ENCODE measurements at places on chromosomes 7 and 10.
A peak's percentile ranks its signal among the peaks of the same experiment; 100 is the strongest.

DNA sequence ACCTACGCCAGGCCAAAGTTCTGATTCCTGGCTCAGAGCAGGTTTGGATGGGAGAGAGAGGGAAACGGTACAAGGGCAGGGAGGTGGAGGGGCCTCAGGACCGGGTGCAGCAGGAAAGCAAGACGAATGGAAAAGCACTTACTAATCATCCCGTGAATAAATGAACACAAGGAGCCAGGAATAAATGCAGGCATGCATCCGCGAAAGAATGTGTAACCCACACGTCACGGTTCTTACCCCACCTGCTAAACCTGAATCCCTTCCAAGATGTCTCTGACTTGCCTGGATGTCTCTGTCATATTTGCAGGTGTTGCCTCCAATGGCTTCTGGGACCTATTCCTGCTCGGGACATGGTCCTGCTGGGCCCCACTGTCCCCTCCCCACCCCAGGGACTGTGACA lies 335.2 kb upstream of the RNF32 start:
- no peak for DNase-seq

DNA sequence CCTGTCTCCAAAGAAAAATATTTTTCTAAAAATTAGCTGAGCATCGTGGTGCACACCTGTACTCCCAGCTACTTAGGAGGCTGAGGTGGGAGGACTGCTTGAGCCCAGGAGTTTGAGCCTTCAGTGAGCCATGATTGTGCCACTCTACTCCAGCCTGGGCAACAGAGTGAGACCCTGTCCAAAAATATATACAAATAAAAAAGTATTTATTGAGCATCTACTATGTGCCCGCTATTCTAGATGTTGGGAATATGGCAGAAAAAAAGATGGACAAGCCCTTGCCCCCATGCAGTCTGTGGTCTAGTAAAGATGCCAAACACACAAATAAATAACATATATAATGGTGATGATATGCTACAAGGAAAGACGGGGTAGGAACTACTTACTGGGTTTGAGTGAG lies 4.3 kb upstream of the STX1A start:
- no peak for DNase-seq

GRCh38 chr7:953547-954327 lies 743 bp downstream of the ADAP1 start:
- no peak for DNase-seq

DNA sequence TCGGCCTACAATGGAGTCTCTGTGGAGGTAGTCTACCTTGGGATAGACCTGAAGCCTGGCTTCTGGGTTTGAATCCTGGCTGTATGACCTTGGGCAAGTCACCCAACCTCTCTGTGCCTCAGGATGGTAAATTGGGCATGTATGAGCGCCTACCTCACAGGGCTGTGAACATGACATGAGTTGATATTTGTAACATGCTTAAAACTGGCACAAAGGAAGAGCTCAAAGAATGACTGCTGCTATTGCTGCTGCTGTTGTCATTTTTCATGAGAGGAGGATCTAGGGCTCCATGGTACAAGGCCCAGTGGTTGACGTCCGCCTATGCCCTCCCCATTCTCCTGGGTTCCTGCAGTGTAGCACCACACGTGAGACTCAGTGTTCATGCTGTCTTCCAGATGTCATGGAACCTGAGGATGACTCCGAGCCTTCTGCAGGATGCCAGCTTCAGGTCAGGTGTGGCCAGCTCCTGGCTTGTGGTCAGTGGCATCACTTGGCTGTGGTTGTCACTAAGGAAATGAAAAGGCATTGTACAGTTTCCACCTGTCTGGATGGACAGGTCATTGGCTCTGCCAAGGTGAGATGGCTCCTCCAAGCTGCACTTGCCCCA lies 95.0 kb downstream of the WDFY4 start:
- no peak for DNase-seq

GRCh38 chr10:32386623-32387260 lies 39.8 kb upstream of the EPC1 start:
- peak; percentile 36 for DNase-seq

- DNase-seq, result no peak
Observed at GRCh38 chr7:132142006-132142405, 434.3 kb downstream of the PLXNA4 start.

GRCh38 chr10:16968416-16969041 lies 151.3 kb upstream of the RSU1 start:
- DNase-seq, result no peak

DNA sequence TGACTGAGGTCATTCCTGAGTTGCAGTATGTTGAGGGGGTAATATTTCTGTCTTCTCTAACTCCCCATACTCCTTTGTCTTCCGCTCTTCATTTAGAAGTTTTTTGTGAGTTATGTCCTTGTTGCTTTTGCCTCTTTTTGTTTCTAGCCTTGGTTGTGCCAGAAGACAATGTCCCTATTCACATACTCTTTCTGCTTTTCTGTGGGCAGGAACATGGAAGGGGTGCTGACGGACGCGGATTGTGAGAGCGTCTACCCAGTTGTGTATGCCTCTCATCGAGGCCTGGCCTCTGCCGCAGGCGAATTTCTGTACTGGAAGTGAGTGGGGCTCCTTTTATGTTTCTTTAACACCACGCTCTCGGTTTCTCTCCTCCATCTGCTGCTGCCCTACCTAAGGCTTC lies 20.5 kb downstream of the STAG3 start:
- no peak for DNase-seq

DNA sequence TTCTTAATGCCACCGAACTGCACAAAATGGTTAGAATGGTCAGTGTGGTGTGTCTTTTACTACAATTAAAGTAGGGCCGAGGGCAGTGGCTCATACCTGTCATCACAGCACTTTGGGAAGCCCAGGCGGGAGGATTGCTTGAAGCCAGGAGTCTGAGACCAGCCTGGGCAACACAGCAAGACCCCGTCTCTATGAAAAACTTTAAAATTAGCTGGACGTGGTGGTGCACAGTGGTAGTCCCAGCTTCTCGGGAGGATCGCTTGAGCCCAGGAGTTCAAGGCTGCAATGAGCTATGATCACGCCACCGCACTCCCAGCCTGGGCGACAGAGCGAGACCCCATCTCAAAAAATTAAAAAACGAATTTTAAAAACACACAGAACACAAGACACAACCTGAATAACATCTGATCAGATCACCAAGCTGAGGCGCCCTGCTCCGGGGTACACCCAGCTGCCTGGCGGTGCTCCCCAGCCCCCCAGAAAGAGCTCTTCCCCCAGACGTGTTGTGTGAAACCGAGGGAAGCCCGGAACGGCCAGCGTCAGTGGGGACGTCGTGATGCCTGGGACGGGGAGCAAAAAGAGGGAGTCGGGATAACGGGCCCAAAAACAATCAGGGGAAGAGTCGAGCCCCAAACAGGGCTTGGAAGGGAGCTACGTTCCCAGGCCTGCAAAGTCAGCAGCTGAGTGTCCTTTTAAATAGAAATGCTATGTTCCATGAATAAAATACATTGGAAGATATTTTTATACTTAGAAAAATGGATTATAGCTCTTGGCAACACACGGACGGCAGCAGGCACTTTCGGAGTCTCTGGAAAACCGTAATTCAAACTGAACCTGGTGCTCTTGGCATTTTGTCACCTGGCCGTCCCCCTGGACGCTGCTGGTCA lies 80.7 kb upstream of the PDGFA start:
- DNase-seq, result no peak
